ENCODE measurements at places on chromosomes 5 and 9. TPM values are rescaled to one million over a fixed set of nuclear protein-coding genes. Genes with fewer than 3 reads are reported as not detected.

- DNase-seq: no peak
These were observed 13.6 kb downstream of the CMBL start for GRCh38 chr5:10293907-10294662.

GRCh38 chr5:86786955-86787354 is 169.2 kb downstream of the COX7C start:
- no peak for DNase-seq

DNA sequence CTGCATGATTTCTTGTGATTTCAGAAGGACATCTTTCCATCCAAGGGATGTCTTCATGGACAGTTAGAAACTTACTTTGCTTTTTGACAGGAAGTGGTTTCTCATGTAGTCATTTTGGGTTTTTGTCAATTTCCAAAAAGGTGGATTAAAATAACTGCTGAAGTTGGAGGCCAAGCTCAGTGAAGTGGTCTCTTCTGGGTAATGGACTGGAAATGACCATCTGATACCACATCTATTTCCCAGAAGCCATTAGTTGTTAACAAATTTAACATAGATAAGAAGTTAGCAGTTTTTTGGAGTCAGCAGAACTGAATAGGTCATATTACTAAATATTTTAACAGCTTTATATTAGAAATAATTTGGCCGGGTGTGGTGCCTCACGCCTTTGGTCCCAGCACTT is 86.2 kb upstream of the MYO10 start:
- DNase-seq: no peak

- no peak for DNase-seq
These were observed 26.4 kb upstream of the RXRA start for GRCh38 chr9:134299883-134300282.

DNA sequence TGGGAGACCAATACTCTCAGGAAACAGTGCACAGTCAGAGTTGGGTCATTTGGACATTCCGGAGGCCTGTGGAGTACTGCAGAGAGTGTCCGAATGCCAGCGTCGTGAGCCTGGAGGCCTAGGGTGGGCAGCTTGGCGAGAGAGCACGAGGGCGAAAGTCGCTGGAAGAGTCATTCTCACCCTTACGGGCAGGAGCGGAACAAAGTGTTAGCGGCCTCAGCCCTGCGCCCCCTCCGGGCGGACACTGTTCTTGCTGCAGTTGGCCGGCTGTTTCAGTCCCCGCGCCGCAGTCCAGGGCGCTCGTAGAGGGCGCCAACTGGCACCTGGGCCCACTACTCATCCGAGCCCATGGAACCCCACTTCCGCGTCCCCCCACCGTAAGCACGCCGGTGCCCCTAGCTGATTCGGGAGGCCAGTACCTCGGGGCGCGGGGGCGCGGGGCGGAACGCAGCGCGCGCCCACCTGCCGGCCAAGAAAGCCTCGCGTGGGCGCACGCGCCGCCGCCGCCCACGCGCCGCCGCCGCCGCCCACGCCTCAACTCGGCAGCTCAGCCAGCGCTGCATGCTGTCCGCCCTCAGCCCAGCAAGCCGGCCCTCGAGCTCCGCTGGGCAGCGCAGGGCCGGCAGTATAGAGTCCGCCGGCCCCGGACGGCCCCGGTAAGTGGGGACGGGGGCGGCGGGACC is 99.7 kb upstream of the CCL21 start:
- DNase-seq: no peak

- DNase-seq: no peak
These were observed 210.9 kb downstream of the HSPA4 start for GRCh38 chr5:133262690-133263089.

DNA sequence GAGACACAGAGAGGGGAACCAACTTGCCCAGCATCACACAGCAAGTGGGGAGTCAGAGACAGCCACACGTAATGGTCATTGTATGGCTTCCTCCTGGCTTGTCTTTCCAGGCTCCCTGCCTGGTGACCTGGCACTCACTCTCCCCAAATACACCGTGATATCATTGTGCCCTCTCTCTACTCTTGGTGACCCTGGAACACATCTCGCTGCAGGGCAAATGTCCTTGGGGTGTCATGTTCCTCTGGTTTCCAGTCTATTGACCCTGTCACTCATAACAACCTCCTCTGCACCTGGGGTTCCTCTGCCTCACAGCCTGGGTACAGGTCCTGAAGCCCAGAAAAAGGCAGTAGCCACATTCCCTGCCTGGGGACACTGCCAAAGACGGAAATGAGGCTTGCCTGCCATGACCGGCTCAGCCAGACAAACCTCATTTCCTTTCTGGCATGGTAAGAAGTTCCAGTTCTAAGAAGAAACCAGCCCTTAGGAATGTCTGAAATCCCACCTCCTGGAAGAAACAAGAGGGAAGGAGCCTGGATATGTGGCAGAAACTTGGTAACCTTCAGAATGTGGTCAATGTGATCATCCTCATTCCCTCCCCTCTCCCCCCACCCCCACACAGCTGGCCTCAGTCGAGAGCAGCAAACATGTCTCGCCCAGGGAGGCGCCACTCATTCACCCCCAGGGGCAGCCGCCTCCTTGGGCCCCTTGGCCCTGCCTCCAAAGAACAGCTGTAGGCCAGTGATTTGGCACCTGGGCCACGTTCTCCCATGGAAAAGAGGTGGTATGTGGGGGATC is 30.6 kb upstream of the SMU1 start:
- no peak for DNase-seq

GRCh38 chr9:28607843-28608242 is 1034.6 kb upstream of the C9orf72 start:
- no peak for DNase-seq

DNA sequence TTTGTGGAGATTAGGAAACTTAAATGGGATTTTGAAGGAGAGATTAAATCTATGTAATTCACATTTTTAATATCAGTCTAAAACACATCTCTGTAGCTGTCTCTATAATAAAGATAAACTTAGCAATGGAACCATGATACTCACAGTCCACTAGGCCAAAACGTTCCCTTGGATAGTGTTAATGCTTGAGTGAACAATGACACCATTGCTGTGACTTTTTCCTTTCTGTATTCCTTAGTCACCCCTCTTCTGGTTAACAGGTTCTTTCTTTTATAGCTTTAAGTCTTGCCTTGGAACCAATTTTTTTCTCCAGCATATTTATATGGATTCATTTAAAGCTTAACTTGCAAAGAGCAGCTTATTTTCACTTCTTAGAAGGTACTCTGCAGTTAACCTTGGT is 63.3 kb downstream of the INSL6 start:
- DNase-seq: no peak

- DNase-seq: no peak
These were observed 27.2 kb downstream of the CCDC69 start for GRCh38 chr5:151196556-151197290.

The SHISAL2B gene
- total RNA-seq: not detected

The WNK2 gene
- 3.8 TPM for total RNA-seq

The TLR4 gene
- total RNA-seq: 19.4 TPM

The GAS1 gene
- total RNA-seq: 216 TPM

The IL9 gene
- total RNA-seq: not detected
